ENCODE measurements at places on chromosomes 2 and 18.

DNA sequence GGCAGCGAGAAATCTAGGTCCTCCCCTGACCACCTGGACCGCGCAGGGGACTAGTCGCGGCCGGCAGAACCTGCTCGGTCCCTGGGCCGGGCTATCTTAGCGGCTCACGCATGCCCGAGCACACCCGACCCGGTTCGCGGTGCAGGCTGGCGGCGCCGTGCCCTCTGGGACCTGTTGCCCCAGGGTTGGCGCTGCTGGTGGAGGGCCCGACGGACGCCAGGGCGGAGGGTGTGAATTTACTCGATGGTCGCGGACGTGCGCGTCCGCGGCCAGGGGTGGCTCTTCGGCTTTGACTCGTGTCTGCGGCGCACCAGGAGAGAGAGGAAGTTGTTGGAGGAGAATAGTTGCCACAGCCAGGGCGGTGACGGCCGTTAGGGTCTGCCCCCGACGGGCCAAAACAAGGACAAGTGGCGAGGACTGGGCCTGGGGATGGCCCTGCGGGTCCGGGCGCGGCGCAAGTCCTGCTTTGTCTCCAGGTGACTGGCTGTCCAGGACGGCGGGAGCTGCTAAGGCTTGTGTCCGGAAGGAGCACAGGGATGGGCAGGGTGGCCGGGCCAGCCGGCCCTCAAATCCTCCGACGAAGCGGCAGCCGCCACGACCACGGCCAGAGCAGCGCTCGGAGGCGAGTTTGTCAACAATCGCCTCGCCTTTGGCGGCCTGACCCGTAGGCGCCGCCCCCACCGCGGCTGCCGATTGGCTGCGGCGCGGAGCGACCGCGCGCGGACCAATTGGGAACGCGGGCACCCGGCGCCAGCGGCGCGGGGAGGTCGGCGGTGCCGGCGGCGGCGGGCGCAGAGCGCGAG is 1.3 kb downstream of the BCL2L11 start:
- peak; percentile 86 for DNase-seq

- DNase-seq: peak; percentile 15
Observed at GRCh38 chr2:37526323-37526722, 145.1 kb downstream of the CDC42EP3 start.

GRCh38 chr18:79645291-79645983 is 34.2 kb upstream of the CTDP1 start:
- no peak for DNase-seq

GRCh38 chr2:240626531-240627300 is 1.4 kb downstream of the GPR35 start:
- DNase-seq: no peak

DNA sequence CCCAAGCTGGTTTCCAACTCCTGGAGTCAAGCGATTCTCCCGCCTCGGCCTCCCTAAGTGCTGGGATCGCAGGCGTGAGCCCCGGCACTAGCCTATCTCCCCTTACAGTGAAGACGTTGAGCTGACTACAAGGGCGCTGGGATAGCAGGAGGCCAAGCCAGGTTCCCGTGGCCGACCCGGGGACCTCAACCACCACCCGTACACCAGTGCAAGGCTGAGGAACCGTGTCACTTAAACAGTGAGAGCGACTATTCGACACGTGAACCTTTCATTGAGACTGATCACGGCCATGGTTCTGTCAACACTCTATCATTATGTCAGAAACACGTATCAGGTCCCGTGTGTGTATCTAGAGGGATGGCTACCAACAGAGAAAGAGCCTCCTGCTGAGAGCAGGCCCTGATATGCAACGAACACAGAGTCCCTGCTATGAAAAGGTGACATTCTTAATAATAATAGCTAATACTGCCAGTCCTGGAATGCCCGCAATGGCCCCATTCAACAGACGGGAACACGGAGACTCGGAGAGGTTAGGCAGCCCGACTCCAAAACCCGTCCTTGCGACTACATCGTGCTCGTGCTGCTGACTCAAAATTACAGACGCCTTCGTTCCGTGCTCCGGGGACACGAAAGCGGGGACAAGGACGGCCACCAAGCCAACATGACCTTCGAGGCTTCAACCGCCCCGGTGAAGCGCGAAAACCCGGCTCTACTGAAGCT is 833 bp downstream of the AFG3L2 start:
- peak; percentile 7 for DNase-seq

DNA sequence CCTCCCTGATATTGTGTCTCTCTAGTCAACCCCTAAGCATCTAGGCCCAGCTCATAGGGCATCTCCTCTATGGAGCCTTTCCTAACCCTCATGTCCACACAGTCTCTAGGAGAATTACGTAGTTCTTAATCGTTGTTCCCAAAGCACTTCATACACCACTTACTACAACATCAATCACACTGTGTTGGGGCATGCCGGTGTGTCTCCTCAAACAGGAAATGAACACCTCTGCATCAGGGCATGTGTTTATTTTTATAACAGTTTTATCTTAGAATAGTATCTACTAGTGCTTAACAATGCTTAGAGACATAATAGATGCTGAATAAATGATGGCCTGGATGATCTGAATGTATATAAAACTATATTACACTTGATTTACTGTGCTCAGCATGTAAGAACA is 19.7 kb downstream of the CYP1B1 start:
- DNase-seq: no peak

GRCh38 chr2:162340822-162341221 is 3.1 kb upstream of the GCA start:
- DNase-seq: no peak

DNA sequence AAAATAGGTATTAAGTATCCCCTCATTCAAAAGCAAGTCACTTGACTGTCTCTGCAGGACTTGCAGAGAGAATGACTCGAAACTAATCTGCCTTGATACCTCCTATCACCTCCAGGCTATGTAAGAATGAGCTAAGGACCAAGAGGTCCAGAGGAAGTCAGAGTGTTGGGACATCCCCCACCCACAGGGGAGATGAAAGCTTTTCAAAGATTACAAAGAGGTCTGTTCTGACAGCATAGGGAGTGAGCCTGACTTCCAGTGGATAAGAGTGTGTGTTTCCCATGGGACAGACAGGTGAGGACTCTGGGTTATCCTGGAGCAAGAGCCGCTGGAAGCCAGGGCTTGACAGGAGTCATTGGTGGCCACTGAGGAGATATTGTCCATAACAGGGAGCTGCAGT is 85.0 kb upstream of the TACR1 start:
- no peak for DNase-seq

DNA sequence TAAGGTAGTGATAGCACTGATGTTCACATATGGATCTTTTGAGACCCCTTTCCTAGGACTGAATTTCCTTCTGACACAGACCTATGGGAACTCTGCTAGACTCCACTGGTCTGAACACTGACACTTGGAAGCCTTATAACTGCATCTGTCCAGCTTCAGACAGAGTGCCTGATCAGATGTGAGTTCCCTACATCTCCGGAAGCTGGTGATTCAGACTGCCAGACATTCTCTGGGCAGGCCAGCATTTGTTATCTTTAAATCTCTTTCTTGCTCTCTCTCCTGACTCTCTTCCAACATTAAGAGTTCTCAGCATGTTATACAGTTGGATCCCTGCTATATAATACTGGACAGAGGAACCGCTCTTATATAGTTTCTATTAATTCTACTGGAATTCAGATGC is 408.5 kb downstream of the ZEB2 start:
- peak; percentile 87 for DNase-seq

DNA sequence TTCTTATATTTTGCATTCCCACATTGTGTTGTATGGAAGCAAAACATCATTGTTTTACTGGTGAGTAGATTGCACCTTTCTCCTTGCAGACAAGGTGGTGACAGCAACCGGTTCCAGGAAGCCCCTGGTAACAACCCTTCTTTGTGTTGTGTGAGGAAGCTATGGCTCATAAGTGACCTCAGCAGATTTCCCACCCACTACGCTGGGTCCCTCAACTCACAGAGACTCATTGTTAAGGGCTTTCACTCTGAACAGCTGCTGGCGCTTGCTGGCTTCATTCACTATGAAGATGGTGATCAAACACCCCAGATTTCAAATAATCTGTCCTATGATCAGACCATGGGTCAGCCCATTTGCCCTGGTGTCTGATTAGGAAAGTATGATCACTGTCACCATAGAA is 53.4 kb downstream of the WIPF1 start:
- no peak for DNase-seq

DNA sequence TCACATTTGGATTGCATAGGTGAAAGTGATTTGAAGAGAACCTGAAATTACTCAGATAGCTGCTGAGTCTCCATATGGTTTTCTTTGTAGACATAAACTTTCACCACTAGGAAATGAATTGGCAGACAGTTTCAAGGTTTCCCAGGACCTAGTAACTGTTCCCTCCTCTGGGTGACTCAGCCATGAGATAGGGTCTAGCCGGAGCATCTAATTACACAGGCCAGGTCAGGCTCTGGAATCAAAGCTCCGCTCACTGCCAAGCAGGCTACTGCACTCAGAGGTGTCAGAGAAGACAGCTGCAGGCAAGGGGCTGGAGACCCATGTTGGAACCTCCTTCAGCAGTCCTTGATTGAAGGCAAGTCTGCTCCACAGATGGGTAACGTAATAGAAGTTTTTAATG is 429.2 kb downstream of the TNS1 start:
- DNase-seq: peak; percentile 61

DNA sequence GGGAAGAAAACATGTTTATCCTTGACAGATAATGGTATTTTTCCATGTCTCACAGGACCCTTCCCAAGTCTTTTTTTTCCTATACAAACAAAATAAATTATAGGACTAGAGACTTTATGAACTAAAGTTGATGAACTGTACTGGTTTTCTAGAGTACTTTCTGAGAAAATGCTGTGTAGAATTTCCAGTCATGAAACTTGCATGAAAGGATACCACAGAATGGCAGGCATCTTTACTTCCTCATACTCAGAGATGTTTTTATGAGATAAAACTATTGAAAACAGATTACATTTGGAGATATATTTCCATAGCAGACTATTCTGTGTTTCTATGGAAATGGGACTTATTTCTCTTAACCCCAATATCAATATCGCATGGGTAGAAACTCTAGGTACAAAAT is 403.5 kb downstream of the PARD3B start:
- no peak for DNase-seq

DNA sequence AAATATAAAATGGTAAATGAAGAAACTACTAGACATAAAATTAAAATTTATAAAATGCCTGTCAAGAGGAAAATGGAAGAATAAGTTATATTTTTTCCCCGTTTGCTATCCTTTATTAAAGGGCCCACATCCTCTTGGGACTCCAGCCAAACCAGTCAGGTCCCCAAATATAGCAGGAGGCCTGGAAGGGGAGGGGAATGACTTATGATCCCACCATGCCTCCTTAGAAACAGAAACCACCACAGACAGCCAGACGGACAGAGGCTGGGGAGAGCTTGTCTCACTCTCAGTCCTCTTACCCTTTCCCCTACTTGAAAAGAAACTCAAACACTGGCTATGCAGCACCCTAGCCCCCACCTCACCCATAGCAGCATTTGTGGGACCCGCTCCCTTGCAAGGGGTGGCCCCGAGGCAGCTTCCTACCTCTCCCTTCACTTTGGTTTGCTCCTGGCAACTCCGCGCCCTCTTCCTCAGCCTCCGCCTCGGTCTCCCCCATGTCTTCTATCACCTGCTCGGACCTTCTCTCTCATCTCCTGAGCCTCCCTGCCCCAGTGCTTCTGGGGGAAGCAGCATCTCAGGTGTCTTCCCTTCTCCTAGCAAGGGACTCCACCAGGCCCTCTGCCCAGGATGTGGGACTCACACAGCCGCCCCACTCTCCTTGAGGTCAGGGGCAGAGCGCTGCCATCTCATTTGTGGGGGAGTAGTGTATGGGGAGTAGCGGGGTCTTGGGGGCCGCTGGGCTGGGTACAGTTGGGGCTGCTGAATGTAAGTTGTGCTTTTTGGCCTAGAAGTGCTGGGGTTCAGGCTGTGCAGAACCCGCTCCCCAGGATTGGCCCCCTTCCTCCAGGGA is 37.4 kb upstream of the ANKRD62 start:
- no peak for DNase-seq

DNA sequence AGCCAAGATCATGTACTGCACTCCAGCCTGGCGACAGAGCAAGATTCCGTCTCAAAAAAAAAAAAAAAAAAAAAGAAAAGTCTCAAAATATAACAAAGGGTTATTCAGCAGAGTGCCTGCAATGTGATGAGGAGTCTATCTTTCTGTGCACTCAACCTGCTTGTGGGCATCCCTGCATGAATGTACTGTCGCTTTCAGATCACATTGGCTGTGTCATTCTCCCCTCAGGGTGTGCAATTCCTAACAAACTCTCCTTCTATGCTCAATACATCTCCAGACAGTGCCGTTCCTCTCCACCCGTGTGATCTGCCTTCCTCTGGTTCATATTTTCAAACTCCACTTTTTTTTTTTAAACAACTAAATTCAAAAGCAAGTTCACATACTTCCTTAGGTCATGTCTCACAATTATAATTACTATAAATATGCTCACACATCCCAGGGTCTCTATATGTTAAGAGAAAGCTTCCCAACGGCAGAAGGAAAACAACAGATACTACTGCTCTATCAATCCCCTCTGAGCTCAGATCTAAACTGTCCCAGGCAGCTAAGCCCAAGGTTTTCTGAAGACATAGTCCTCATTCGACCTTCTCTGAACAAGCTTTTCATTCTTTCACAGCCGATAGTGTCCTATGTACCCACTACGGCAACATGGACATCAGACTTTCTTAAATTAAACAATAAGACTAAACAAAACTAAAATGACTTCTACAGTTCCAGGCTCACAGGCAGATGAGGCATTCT is 35.2 kb downstream of the PTMA start:
- no peak for DNase-seq

- no peak for DNase-seq
Observed at GRCh38 chr18:316393-316792, 48.5 kb upstream of the THOC1 start.

DNA sequence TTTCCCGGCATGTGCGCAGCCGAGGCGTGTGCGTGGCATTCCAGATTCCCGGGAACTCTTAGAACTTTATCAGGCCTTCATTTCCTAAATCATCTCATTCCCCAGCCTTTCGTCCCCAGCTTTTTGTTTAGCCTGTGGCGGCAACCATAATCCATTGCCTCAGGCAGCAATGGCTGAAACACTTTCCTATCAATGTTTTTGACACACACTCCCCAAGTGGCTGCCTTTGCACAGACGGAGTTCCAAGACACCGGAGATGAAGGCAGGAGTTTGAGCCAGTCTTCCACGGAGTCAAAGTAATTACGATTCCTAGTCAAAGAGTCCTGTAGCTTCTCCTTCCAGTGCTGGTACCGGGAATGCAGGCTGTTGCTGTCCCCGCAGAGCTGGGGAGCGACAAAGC is 64.8 kb downstream of the KCNG2 start:
- no peak for DNase-seq

- DNase-seq: peak; percentile 71
Observed at GRCh38 chr2:84830095-84830494, 50.8 kb downstream of the TRABD2A start.

GRCh38 chr18:51765606-51766360 is 568.3 kb upstream of the MEX3C start:
- DNase-seq: no peak

All from amniotic epithelial cell (primary cell).